ENCODE measurements at places on chromosomes 11 and 22.

DNA sequence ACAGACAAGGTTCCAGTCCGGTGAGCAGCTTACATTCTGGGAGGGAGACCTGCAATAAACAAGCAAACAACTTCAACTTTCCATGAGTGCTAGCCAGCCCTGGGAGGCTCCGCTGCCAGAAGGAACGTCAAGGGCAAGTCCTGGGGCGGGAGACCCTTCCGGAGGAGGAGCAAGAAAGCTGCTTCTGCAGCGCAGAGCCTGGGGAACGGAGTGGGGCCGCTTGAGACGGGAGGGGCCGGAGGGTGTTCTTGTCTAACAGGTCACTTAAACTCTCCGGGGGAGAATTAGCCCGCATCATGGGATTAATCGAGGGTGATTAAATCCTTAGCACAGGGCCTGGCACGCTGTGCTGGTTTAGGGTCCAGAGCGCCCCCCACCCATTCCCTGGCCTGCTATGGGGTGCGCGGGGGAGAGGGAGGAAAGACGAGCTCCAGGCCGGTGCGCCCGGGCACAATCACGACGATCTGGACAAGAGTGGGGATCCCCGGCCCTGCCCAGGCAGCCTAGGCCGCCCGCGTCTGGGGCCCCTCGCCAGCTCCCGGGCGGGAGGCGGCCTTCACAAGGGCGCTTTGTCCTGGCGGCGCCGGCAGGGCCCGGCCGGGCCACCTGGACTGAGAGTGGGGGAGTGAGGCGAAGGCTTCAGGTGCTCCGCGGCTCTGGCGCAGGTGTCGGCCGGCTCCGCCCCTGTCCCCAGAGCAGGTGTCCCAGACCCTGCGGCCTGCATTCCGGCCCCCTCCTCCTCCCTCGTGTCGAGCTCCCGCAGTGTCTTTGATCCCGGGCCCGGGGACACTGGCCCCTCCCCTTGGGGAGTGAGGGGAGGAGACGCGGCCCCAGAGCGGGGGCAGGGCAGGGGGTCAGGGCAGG lies 663 bp upstream of the LARGE2 start:
- DNase-seq: peak; percentile 98

DNA sequence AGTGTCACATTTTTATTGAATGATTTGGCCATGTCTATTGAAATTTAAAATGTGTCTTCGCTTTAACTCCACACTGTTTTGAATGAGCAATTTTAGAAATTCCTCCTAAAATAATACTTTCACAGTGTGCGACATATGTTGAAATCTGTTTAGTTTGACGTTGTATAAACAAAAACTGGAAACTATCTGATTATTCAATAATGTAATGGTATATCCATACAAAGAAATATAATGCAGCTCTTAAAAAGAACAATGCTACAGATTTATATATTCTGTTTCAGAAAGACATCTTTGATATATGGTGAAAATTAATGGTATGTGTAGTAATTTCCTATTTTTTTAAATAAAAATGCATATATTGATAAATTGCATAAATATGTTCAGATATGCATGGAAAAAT lies 268.7 kb upstream of the SORL1-AS1 start:
- DNase-seq: no peak

- no peak for DNase-seq
Observed at GRCh38 chr22:17960695-17961445, 63.5 kb downstream of the MICAL3 start.

DNA sequence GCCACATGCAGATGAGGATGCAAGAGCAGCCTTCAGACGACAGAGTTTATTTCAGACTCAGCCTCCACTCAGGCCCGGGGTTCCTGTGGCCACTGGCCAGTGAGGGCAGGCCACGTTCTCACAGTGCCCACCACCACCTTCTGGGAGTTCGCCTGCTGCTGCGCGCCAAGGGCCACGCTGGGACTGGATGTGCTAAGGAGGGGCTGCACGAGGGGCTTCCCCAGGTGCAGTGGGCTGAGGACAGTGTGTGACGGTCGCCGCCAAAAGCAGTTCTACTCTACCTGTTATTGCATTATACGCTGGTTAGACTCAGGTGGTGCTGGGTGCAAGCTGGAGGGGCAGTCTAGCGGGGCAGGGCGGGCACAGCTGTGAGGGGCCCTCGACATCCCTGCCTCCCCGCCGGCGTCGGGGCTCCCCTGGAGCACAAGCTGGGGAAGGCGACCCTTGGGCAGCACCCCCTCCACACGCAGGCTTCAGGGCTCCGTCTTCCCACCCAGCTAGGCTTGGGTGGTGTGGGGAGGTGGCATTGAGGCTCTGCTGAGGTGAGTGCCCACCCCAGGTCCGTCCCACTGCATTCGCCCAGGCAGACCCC lies 2.7 kb downstream of the CEND1 start:
- no peak for DNase-seq

GRCh38 chr11:27563201-27563600 lies 56.6 kb upstream of the LIN7C start:
- no peak for DNase-seq

DNA sequence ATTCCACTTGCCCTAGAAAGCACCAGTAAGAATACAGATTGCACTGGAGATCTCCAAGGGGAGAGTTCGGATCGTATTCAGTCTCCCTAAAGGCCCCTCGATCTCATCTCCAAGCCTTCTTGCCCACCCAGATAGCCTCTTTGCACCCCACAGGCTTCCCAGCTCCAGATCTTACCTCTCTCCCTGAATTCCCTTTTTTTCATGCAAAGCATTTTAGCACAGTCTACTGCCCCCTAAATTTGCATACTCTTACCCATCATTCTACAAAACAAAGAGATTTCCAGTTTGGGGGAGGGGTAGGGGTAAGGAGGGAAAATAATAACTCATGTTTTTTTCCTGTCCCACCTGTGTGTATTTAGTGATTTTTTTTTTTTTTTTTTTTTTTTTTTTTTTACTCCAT lies 105.2 kb downstream of the NAV2 start:
- no peak for DNase-seq

GRCh38 chr11:133650082-133650481 lies 117.8 kb upstream of the OPCML start:
- DNase-seq: no peak

DNA sequence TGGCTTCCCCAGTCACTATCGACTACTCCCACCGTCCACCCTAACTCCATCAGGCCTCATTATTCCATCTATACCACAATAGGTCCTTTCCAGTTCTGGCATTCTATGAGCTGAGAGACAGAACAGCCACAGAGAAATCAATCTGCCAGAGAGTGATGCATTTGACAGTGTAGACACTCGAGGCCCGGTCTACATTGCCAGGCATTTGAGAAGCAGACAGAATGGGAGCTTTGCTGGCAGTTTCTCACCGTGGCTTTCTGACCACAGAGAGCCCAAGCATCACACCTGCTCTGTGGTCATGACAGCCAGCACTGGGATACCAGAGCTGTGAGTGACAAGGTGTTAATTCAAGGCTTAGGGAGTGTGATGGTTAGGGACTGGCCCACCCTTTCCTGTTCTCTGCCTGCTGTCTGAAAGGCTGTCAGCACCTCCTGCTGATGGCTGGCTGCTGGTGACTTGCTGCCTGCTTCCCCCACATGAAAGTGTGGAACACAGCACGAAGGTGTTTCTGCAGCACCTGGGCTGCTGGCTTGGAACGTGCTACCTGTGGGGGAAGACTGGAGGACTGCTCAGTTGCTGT lies 137.8 kb downstream of the KIRREL3 start:
- peak; percentile 79 for DNase-seq

DNA sequence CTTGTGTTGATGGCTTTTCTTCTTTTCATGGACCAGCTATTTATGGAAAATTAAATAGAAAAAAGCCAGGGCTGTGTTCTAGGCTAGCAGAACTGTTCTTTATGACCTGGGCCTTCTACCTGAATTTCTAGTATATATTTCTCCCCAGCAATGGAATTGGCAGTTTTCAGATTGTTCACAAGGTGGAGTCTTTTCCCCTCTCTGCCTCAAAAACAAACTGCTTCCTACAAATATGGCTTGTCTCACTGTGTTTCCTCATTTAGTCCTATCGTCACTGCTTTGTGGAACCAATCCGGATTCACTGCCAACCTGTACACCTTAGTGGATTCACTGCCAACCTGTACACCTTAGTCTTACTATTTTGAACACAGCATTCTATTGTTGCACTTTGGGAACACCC lies 5.0 kb upstream of the APOL5 start:
- DNase-seq: no peak

- no peak for DNase-seq
Observed at GRCh38 chr11:115710980-115711379, 206.8 kb upstream of the CADM1 start.

DNA sequence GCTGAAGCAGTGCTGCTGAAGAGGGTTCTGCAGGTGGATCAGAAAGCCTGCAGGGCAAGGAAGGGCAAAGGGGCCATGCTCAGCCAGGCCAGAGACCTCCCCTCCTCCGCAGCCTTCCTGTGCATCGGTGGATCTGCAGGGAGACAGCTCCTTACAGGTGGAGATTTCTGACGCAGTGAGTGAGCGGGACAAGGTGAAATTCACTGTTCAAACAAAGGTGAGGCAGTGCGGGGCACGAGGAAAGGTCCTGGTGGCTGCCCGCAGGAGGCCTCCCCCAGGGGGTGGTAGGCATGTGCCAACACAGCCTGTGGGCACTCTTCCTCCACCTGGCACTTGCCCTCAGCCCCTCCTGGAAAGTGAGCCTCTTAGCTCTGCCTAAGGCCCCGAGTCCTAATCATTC lies 8.6 kb downstream of the CFL1 start:
- no peak for DNase-seq

DNA sequence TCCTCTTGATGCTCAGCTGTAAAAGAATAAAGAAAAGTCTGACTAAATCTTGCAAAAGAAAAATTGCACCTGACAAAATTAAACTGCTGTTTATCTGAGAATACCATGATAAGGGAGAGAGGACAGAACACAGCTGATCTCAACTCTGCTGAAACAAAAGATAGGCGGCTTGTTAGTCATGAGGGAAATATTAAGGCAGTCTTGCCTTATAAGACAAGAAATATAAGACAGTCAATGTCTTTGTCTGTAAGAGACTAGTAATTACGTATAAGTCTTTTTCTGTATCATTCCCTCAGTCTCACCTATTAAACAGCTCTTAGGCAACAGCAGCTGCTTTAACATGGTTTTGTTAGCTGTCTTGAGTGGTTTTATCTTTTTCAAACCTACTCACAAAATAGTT lies 296.6 kb downstream of the LUZP2 start:
- DNase-seq: no peak

DNA sequence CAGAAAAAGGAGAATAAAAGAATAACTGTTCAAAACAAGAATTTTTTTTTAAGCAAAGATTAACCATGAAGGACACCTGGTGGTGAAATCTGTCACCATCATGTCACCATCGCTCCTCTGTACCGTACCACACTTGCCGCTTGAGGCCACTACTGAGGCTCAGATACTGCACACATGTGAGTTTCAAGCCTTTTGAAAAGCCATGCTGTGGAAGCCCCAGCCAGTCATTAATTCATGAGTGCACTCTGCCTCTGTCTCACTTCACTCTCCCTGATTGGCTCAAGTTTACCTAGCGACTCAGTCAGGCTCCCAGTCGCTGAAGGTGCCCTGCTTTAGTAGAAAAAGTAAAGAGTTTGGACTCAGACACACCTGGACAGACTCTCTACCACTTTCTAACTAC lies 6.6 kb upstream of the MS4A12 start:
- DNase-seq: peak; percentile 74

GRCh38 chr11:279040-279965 lies 1.1 kb downstream of the NLRP6 start:
- DNase-seq: no peak

GRCh38 chr11:95269036-95269819 lies 38.2 kb upstream of the SESN3 start:
- no peak for DNase-seq

GRCh38 chr11:34599406-34599945 lies 21.4 kb upstream of the EHF start:
- DNase-seq: no peak

DNA sequence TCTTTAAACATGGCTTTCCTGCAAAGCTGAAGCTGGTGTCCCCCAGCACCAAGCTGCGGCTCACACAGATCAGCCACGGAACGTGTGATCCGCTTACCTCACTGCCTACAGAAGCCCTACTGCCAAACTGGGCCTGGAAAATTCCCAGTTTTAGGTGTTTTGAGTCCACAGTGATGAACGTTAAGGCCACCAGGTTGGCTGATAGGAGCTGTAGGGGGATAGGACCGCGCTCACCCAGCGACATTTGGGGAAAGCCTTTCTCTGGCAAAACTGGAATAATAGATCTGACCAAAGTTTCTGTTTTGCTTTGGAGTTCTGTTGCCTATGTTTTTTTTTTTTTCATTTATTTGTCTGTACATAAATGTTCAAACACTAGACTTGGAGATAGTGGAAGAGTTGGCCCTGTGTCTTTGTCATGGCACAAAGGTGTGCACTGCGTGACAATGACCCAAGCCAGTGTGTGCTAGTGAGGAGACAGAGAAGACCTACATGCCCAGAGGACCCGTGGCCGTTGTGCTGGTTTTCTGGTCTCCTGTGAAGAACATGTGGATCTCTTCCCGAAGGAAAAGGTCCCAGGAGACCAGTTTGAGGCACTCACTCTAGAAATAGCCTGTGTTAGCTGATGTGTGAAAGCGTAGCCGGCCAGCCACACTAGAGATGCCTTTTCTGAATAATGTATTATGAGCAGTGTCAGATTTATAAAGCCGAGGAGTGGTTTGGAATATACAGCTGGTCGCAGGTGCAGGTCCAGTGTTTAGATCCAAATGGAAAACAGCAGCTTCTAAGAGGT lies 15.0 kb downstream of the ASPHD2 start:
- no peak for DNase-seq

- DNase-seq: no peak
Observed at GRCh38 chr22:31477329-31477728, 12.3 kb downstream of the EIF4ENIF1 start.

GRCh38 chr22:30290342-30291057 lies 1.2 kb upstream of the CASTOR1 start:
- DNase-seq: no peak

DNA sequence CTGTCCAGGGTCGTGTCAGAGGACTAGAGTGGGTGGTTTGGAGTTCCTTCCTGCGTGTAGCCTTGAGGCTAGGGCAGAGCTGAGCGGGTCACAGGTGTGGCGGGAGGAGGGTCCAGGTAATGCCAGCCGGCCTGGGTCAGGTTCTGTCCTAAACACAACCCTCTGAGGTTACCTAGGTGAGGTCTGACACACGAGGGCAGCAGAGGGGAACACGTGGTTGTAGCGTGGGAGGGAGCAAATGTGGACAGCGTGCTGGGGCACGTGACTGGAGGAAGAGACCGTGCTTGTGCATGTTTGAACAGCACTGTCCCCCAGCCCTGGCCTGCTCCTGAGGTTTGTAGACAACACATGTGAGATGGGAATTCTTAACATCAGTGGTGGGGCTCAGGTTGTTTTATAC lies 13.1 kb downstream of the MOV10L1 start:
- DNase-seq: no peak

GRCh38 chr11:26712497-26712896 lies 9.4 kb downstream of the SLC5A12 start:
- no peak for DNase-seq

- DNase-seq: no peak
Observed at GRCh38 chr11:112057170-112057569, 16.6 kb downstream of the PIH1D2 start.

GRCh38 chr22:44448271-44448830 lies 49.7 kb downstream of the RTL6 start:
- no peak for DNase-seq

DNA sequence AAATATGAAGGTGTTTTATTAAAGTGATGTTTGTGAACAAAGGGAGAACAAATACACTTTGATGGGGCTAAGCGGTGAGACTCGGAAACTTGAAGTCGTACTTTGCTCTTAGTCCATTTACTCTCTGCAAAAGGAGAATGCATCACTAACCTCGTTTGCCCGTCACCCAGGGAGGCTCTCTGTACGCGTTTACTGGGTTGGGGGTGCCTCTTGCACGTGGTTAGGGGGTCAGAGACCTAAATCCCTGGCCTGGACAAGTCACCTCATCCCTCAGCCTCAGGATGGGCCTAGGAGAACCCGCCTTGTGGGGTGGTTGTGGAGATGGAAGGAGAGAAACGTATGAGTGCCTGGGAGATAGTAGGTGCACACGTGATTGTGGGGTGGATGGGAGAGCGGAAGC lies 803 bp upstream of the IFT27 start:
- no peak for DNase-seq

All from H9 (cell line).